ENCODE measurements at places on chromosomes 2 and 18.

DNA sequence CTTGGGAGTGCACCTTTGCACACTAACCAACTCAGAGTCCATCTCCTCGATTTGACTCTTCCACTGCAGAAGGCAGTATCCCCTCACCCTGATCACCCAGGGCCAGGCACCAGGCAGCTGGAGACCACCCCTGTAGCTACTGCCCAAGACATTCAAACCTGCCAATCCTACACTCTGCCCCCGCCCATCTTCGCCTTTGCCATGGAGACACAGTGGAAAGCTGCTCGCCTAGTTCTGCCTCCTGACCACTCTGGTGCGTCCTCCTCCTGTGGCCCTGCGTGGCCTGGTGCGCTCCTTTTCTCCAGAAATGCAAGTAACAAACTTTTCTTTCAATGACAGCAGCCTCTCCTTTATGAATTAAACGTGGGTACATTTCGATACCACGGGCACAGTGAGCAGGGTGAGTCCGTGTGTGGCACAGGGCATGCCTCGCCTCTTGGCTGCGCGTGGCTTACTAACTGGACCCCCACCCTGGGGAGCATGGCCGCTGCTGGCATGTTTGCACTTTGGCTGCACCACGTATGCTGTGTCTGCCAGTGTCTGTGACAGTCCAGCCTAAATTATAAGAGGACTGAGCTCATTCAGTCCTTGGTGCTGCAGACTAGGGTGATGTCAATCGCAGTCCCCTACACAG lies 47.6 kb downstream of the LONRF2 start:
- no peaks in the 10 kb centered on the region for H3K4me1 ChIP-seq
- no peak for DNase-seq
- no peak overlapping the region for H3K4me3 ChIP-seq
- H3K27me3 ChIP-seq: no peaks in the 10 kb centered on the region

- H3K27ac ChIP-seq: no peak overlapping the region
- H3K4me1 ChIP-seq: no peaks in the 10 kb centered on the region
- DNase-seq: peak; percentile 5
- no peaks in the 10 kb centered on the region for H3K27me3 ChIP-seq
- H3K36me3 ChIP-seq: no peaks in the 10 kb centered on the region
- no peak overlapping the region for H3K4me3 ChIP-seq
These were observed 75.5 kb upstream of the HS6ST1 start for GRCh38 chr2:128394007-128394730.

DNA sequence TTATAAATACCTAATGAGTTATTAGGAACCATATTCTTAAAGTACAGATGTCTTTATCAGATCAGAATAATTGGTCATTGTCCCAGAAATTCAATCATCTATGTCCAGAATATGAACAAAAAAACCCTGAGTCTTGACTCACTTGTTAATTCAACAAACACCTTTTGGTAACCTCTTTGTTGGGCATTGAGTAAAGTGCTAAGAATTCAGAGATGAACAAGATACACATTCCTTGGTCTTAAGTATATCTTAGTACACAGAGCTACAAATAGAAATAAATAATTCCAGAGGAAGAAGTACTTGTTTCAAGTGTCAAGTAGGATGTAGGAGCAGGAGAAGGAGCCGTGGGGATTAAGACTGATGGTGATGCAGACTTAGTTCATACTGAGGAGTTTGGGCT lies 798.1 kb downstream of the CPS1 start:
- no peaks in the 10 kb centered on the region for H3K36me3 ChIP-seq
- H3K4me3 ChIP-seq: no peak overlapping the region
- no peak for DNase-seq
- no peak overlapping the region for H3K27ac ChIP-seq
- H3K27me3 ChIP-seq: no peaks in the 10 kb centered on the region

DNA sequence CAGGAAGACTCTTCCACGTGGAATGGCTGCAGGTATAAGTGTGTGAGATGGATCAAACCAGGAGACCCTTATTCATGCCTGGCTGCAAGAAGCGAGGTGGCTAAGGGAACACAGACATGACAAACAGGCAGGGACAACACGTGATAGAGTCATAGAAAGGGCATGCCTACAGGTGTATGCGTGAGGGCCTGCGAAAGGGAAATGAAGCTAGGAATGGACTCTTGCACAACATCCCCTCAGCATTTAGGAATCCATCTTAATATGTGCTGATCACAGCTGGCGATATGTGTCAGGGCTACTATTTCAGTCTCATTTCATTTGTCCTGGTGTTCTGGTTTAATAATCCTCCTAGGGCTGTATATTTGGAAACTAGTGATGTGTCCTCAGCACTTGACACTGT lies 291.2 kb downstream of the MYT1L start:
- H3K36me3 ChIP-seq: no peaks in the 10 kb centered on the region
- H3K27ac ChIP-seq: no peak overlapping the region
- no peak for DNase-seq
- no peaks in the 10 kb centered on the region for H3K4me1 ChIP-seq
- no peaks in the 10 kb centered on the region for H3K27me3 ChIP-seq

GRCh38 chr2:85813982-85814801 lies 60.4 kb downstream of the ATOH8 start:
- no peaks in the 10 kb centered on the region for H3K36me3 ChIP-seq
- no peaks in the 10 kb centered on the region for H3K27me3 ChIP-seq

DNA sequence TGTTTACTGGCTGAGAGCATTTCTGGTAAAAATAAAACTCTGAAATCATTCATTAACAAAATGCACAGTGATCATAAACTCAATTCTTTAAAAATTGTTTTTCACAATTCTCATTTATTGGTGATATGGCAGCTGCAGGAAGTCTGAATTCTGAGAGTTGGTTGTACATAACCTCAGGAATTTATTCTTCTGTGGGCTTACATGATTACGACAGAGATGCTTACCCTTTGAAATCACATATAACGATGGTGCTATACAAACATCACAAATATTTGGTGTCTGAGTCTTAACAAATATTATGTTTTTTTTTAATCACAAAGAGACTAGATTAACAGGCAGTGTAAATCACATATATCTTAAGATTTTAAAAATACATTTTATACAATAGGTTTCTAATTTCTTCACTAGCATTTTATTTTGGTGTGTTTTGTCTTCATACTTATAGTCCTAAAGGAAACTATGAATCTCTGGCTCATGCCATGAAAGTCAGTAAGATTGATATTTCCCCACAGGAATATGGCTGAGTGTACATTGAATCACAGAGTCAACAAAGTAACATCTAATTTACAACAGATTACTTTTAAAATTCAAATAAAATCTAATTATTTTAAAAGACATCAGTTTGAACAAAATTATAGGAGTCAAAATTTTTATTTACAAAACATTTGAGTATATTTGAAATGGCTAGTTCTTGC lies 318.8 kb upstream of the THUMPD2 start:
- H3K4me3 ChIP-seq: no peak overlapping the region
- H3K27ac ChIP-seq: no peak overlapping the region
- no peaks in the 10 kb centered on the region for H3K27me3 ChIP-seq
- H3K4me1 ChIP-seq: no peaks in the 10 kb centered on the region

DNA sequence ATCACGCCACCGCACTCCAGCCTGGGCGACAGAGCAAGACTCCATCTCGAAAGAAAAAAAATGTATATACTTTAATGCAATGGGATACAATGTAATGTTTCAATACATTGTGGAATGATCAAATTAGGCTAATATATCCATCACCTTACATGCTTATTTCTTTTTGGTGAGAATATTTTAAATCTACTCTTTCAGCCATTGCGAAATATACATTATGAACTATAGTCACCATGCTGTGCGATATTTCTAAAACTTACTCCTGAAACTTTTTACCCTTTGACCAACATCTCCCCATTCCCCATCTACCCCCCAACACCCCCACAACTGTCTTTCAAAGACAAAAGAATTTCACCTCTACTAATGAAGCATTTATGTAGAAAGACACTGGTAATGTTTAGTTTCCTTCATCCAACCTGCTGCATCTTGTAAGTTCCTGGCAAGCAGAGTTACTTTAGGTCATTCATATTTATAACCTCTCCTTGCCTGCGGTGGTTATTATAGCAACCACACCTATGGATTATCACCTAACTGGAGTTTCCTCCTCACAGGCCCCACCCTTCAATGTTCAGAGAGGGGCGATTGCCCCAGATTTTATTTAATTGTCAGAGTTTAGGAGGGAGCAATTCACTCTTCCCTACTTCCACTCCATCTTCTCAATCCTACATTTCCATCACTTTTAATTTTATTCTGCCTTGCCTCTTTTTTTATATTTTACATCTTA lies 1.2 kb upstream of the ME2 start:
- no peaks in the 10 kb centered on the region for H3K27me3 ChIP-seq
- H3K4me1 ChIP-seq: no peaks in the 10 kb centered on the region
- H3K27ac ChIP-seq: peak overlapping the region; percentile 87
- peak overlapping the region; percentile 84 for H3K4me3 ChIP-seq

GRCh38 chr2:11118761-11119160 lies 36.5 kb upstream of the SLC66A3 start:
- no peak overlapping the region for H3K4me3 ChIP-seq
- no peaks in the 10 kb centered on the region for H3K27me3 ChIP-seq
- no peaks in the 10 kb centered on the region for H3K36me3 ChIP-seq
- H3K27ac ChIP-seq: no peak overlapping the region
- no peak for DNase-seq
- H3K4me1 ChIP-seq: no peaks in the 10 kb centered on the region

- DNase-seq: no peak
- no peak overlapping the region for H3K4me3 ChIP-seq
- no peak overlapping the region for H3K27ac ChIP-seq
These were observed 145.2 kb upstream of the SYT4 start for GRCh38 chr18:43422518-43422917.

DNA sequence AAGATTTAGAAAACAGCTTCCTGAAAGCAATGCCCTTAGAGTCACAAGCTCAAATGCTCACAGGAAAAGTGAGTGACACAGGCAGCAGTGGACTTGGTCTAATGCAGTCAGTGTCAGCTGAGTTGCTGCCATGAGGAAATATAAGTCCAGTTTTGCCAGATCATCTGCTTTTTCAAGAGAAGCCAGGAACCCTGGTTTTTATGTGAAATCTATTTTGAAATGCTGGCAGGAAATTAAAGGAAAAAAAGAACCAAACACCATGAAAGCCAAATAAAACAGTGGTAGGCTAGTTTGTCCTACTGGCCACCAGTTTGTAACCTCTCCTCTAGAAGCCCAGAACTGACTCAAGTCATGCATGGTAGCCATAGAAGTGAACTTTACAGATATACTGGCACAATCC lies 109.2 kb downstream of the THADA start:
- no peaks in the 10 kb centered on the region for H3K36me3 ChIP-seq
- no peak for DNase-seq
- H3K4me1 ChIP-seq: peaks cover 46% of the 10 kb centered on the region
- H3K4me3 ChIP-seq: no peak overlapping the region
- peak overlapping the region; percentile 42 for H3K27ac ChIP-seq

- H3K4me1 ChIP-seq: no peaks in the 10 kb centered on the region
- H3K36me3 ChIP-seq: peaks cover 6% of the 10 kb centered on the region
- DNase-seq: no peak
- no peak overlapping the region for H3K4me3 ChIP-seq
- no peaks in the 10 kb centered on the region for H3K27me3 ChIP-seq
These were observed 10.7 kb downstream of the ACP1 start for GRCh38 chr2:275466-275865.

GRCh38 chr18:55384551-55385275 lies 203.3 kb downstream of the TCF4 start:
- no peak for DNase-seq
- H3K27ac ChIP-seq: no peak overlapping the region
- H3K36me3 ChIP-seq: no peaks in the 10 kb centered on the region
- H3K4me3 ChIP-seq: no peak overlapping the region

DNA sequence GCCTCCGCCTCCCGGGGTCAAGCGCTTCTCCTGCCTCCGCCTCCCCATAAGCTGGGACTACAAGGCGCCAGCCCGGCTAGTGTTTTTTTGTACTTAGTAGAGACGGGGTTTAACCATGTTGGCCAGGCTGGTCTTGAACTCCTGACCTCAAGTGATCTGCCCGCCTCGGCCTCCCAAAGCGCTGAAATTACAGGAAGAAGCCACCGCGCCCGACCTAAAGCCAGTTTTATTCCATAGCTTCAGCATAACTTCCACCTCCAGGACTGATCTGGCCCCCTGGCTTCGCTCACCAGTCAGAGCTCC lies 783 bp upstream of the TXNL4A start:
- no peaks in the 10 kb centered on the region for H3K36me3 ChIP-seq
- no peak for DNase-seq
- H3K27ac ChIP-seq: peak overlapping the region; percentile 95
- peak overlapping the region; percentile 99 for H3K4me3 ChIP-seq

Data from right lobe of liver (tissue), 6 donors.